ENCODE measurements at places on chromosomes 12 and 14.

GRCh38 chr12:62290846-62291245 lies 30.6 kb downstream of the USP15 start:
- DNase-seq = no peak

GRCh38 chr14:91228112-91229004 lies 16.1 kb downstream of the GPR68 start:
- no peak for DNase-seq

DNA sequence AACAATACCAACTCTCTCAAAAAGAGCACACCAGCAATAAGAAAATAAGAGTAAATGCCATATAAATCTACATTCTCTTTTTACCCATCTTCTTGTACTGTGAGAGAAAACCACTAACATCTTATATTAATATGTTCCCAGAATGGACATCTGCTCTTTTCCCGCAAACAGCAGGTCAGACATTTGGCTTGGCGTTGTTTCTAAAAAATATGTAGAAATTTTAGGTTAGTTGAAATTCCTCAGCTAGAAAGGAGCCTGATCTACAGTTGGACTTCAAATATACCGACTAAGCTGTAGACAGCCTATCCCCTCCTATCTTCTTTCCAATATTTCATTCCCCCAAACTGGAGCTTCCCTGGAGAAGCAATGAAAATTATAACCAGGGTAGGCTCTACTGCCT lies 88.7 kb downstream of the PPP2R5E start:
- DNase-seq = no peak

DNA sequence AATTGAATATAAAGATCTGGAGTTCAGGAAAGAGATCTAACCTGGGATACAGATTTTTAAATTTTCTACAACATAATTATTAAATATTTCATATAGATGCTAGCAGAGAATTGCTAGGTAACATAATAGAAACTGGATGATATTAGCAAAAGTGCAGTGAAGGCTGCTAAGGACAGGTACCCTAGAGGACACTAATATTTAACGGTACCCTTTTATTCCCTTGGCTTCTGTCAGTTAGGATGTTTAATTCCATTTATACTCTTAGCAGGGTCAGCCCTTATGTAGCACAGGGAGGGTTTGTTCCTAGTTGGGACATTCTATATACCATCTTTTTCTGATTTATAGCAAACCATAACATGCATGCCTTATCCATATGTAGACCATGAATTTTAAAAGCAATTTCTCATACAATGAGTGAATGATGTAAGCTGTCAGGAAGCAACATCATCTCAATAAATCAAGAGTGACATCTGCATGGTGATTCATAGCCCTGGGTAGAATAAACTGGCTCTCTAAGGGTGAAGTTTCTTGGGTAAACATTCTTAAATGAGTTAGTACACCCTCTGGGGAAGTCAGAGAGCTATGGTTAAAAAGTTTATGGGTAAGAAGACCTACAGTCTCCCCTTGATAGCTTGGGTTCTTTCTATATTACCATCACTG lies 404.4 kb upstream of the MGAT4C start:
- DNase-seq = no peak

DNA sequence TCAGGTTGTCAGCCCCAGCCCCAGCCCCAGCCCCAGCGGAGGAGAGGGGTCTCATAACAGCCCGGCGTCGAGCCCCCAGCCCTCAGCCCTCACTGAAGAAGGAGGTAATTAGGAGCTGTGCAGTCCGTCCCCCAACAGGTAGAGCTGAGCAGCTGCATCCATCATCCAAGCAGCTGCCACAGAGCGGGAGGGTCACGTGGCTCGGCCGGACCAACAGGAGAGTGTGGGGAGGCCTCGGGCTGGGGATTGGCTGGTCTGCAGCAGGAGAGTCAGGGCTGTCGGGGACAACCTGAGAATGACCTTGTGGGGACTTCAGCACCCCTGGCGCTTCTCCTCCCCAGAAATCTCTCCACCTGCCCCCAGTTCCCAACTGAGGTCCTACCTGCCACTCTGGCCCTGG lies 29.6 kb downstream of the SMUG1 start:
- DNase-seq = no peak

GRCh38 chr14:52248057-52248456 lies 19.4 kb upstream of the PTGDR start:
- DNase-seq = no peak

GRCh38 chr12:109466821-109467220 lies 10.3 kb downstream of the KCTD10 start:
- DNase-seq = no peak

DNA sequence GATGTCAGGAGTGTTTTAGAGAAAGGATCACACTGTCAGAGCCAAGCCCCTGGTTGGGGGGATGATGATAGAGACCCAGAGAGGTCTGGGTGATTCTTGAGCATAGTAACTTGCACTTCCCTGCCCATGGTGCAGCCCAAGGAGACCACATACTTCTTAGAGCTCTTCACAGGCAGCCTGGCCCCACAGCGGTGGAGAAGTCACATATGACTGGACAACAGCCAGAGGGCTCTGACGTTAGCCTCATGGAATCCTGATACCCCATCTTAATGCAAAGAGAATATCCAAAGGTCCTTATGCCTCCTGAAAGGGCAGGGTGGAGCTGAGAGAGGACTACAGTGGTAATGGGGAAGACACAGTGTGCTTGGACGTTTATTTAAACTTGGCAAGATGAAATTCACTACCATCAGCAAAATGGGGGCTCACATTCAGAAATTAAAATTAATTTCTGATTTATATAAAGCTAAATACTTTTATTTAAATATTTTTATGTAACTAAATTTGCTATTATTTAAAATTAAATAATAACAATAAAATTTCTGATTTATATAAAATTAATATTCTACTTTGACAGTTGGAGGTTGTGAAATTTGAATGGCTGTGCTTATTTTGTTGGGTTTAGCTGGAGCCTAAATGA lies 131.3 kb downstream of the KTN1 start:
- no peak for DNase-seq

DNA sequence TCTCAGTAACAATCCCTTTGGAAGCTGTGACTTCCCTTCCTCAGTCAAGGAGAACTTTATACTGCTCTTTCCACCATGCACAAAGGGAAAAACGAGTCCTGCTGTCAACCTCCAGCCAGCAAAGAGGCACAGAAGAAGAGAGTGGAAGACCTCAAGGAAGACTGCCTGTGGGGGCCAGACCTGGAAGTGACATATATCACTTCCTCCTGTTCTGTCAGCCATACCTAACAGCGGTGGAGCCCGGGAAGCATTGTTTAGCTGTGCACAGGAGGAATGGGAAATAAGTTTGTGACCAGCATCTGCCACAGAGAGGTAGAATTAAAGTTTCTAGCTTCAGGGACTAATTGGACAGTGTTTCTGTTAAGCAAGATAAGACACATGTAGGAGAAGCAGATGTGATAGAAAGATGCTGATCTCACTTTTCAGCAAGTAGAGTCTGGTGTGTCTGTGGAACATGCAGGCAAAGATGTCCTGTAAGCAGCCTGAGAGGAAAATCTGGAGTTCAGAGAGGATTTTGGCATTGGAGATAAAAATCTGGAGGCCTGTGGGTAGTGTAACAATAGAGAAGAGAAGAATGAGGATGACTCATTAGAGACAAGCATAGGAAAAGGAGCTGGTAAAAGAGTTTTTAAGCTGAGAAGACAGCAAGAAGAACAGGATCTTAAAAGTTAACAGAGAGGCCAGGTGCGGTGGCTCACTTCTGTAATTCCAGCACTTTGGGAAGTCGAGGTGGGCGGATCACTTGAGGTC lies 141.6 kb upstream of the CPSF6 start:
- no peak for DNase-seq

DNA sequence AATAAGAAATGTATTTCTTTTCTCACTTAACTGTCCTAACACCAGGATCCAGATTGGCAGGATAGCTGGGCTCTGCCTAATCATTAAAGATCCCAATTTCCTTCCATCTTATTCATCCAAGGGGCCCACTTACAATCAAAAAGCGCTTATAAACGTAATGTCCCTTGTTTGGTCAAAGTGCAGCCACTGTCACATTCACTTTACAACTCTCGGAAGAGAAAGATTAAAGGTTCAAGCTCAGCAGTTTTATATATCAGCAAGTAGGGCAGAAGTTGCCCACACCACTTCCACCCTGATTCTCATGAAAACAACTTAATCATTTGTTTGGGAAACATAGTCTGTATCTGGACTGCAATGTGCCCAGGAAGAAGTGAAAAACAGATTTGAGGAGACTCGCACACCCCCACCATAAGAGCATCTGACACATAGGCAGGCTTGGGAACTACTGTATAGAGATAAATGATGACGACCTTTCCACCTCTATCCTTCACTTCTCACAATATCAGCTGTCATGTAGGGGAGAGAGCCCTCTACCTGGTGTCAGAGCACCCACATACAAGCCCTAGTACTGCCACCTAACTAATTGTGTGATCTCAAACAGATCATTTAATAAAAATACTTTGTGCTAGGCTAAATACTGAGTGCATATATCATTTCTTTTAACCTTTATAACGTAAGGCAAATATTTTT lies 80.8 kb downstream of the CAPZA3 start:
- no peak for DNase-seq

GRCh38 chr14:72500234-72500838 lies 393.6 kb downstream of the DPF3 start:
- DNase-seq = no peak

DNA sequence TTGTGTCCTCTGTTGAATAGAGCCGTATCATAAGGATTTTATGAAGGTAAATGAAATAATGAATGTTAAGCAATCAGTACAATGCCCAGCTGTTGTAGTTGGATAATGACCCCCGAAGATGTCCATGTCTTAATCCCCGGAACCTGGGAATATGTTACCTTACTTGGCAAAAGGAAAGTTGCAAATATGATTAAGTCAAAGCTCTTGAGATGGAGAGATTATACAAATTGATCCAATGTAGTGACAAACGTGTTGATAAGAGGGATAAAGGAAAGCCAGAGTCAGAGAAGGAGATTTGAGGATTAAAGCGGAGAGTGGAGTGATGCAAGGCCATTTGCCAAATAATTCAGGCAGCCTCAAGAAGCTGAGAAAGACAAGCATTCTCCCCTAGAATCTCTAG lies 19.2 kb upstream of the MGAT4C start:
- DNase-seq = no peak

- DNase-seq = no peak
Observed at GRCh38 chr14:71687166-71687831, 244.9 kb upstream of the RGS6 start.

DNA sequence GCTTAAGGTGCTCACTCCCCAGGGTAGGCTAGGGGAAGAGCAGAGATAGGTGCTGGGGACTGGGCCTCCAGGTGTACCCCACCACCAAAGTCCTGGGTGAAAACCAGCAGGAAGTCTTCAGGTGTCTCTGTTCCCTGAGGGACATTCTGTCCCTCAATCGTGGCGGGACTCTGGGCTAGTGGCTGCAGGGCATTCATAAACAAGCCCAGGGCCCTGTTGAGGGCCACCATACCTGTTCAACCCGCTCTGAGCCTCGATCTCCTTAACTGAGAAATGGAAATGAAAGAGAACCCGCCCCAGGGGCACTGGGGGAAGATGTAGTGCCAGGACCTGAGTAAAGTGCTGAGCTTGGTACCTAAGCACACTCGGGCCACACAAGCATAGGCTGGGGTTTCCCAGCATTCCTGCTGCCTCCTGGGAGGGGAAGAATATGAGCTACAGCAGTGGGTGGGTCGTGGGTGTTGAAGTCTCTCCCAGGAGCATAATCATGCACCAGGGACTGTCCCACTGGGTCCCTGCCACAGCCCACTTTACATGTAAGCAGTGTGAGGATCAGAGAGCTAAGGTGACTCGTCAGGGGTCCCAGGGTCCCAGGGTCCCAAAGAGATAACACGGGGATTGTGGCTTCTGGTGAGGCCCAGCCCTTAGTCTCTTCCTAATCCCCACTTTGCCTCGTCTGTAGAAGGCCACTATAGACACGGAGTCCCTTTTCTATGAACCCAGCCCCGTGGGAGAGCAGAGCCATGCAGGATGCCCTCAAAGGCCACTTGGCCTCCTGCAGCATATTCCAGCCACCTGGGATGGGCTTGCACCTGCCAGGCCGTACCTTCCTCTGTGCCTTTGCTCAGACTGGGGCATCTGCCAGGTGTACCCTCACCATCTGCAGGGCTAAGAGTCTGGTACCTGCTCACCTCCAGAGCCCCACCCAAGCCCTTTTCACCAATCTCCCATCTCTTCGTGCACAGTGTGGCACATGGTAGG lies 14.4 kb downstream of the FAM222A start:
- no peak for DNase-seq

GRCh38 chr12:32139064-32139421 lies 32.4 kb downstream of the BICD1 start:
- no peak for DNase-seq

DNA sequence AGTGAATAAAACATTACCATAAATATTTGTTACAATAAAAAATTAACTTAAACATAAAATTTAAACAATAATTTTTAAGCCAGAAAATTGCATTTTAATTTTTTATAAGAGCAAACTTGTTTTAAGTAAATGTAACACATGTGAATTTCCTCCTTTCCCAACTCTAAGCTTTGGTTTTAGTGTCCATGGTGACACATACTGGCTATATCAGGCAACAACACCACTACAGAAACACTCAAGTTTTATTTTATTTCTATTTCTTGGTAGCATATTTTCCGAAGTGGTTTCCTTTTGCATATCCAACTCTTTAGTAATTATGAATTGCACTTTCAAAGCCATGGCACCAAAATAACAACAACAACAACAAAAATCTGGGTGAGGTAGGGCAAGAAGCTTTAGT lies 2.2 kb downstream of the NELL2 start:
- DNase-seq = no peak

GRCh38 chr12:105041186-105041585 lies 43.1 kb downstream of the ALDH1L2 start:
- no peak for DNase-seq

DNA sequence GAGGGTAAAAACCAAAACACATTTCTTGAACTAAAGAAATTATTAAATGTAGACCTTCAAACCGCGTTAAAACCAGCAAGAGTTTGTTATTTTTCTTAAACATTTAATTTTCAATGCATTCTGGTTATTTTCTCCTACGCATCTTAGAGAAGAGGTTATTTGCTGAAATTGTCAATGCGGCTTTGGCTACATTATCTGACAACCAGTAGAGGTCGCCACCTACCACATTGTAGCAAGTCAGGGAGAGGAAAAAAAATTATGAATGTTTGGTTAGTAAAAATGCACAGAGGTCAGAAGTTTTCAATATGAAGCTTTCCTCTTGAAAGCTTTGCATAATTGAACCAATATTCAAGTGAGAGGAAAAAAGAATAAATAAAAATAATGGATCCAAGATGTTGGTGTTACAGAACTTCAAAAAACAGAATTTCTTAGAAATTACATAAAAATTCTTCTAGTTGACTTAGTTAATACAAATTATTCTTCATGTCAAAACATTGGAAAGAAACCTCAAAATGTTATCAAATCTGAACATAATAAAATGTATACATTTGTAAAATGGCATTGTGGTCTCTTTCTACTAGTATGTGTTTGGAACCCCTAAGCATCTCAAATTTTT lies 159.4 kb upstream of the TMTC2 start:
- no peak for DNase-seq
